Stimulated activated CD4-positive, alpha-beta T cell treated with anti-CD3 and anti-CD28 coated beads, Interleukin-4, amount 100 ng/mL, for 24 hours (primary cell): ENCODE measurements at places on chromosomes 3 and 15.

DNA sequence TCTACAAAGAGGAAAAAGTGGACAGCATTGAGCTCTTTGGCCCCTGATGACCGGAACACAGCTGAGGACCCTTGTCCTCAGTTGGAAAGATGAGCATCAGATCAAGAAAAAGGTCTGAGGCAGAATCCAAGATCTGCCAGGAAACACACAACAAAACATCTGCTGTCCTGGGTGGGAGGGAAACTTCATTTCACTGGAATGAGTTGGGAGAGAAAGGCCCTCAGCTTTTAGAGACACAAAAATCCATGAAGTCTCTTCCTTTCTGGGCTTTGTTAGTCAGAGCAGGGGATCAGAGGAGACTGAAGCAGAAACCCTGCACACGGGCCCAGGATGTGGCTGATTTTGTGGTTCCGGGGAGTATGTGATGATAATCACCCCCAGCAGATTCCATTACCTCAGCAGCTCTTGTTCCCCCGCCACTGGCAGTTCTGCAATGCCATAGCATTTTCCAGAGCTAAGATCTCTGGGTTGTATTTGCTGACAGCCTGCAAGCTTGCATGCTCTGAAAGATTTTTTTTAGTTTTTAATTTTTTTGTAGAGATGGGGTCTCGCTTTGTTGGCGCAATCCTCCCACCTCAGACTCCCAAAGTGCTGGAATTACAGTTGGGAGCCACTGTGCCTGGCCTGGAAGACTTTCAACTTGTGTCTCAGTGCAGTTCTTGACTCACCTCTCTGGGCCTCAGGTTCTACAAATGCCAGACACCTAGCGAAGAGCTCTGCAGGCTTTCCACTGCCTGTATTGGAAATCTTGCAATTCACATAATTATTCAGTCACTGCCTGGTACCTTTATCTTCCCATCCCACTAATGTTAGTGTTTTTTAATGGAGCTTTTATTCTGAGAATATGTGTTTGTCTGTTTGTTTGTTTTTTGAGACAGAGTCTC is 5.8 kb upstream of the TATDN2 start:
- peak; percentile 79 for DNase-seq

- DNase-seq, result no peak
These were observed 9.2 kb upstream of the MME start for GRCh38 chr3:155070932-155071387.

GRCh38 chr3:151199554-151200438 is 3.2 kb downstream of the GPR171 start:
- no peak for DNase-seq

DNA sequence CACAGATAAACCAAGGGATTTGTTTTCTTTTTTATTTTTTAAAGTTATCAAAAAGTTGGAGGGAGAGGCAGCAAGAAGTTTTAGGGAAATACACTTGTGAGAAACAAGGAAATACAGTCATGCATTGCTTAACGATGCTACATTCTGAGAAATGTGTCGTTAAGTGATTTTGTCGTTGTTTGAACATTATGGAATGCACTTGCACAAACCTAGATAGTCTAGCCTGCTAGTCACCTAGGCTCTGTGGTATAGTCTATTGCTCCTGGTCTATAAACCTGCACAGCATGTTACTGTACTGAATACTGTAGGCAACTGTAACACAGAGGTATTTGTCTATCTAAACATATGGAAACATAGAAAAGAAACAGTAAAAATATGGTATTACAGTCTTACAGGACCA is 2.0 kb upstream of the NFKBIZ start:
- no peak for DNase-seq

- peak; percentile 46 for DNase-seq
These were observed 21.9 kb downstream of the HCN4 start for GRCh38 chr15:73346735-73347312.

DNA sequence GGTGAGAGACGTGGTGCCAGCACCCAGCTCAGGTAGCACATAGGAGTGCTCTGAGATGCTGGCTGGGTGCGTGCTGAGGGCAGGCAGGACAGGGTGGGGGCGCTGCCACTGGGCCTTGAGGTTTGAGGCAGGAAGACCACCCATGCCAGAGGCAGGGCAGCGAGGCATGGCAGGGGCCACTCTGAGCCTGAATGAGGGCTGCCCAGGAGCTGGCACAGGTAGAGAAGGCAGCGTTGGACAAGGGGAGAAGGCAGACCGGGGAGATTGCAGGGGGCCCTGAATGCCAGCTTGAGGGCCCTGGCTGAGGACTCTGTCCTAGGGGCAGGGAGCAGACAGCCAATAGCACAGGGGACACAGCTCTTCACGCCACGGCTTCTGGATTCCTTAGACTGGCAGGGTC is 50.2 kb downstream of the ADAMTS7 start:
- DNase-seq, result no peak

GRCh38 chr3:79639855-79640254 is 127.9 kb downstream of the ROBO1 start:
- DNase-seq, result no peak

DNA sequence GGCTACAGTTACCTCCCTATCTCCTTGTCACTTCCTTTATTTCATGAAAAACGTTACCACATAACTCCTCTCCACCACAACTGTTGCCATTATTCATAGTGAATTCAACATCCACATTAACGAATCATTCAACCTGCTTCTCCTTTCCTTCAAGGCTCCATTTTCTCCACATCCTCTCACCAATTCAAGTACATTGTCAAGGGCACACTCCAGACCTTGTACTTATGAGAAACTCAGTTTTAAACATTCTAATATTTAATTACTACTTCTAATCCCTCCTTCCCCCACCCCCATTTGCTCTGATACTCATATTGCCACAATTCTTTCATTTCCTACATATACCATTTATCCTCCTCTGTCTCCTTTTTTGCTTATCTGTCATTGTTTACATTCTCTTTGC is 871.2 kb downstream of the TUSC7 start:
- no peak for DNase-seq
